ENCODE measurements at places on chromosomes 4 and X. TPM values are rescaled to one million over a fixed set of nuclear protein-coding genes. Genes with fewer than 3 reads are reported as not detected.

The TLR10 gene
- not detected for total RNA-seq

The RAB40AL gene
- total RNA-seq: not detected

The MAGEB6 gene
- total RNA-seq: not detected

The NAA11 gene
- not detected for total RNA-seq

The SSX4B gene
- not detected for total RNA-seq

The XAGE3 gene
- total RNA-seq: not detected

The RAB33A gene
- total RNA-seq: 28.4 TPM

GRCh38 chrX:23811656-23812055 lies 28.7 kb downstream of the SAT1 start:
- DNase-seq: no peak
- H3K36me3 ChIP-seq: no peaks in the 10 kb centered on the region
- H3K4me1 ChIP-seq: peaks cover 2% of the 10 kb centered on the region
- no peak overlapping the region for H3K4me3 ChIP-seq

DNA sequence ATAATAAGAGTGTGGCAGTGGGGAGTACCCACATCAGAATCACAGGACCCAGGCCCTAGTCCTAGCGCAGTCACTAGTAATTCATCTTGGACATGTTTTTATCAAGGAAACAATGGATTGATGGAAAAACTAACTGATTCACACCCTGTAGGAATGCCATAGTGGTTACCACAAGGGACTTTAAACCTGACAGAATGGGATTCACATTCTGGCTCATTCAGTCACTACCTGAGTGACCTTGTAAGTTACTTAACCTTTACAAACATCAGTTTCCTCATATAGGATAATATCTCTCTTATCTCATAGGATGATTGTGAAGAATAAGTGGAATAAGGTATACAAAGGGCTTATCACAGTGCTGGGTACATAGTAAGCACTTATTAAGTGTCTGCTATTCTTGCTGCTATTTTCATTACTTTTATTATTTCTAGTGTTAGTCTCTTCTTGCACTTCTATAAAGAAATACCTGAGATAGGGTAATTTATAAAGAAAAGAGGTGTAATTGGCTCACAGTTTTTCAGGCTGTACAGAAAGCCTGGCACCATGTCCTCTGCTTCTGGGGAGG lies 247.5 kb upstream of the KLF3 start:
- no peaks in the 10 kb centered on the region for H3K4me1 ChIP-seq
- peaks cover 2% of the 10 kb centered on the region for H3K27me3 ChIP-seq
- no peak for DNase-seq
- H3K27ac ChIP-seq: no peak overlapping the region

GRCh38 chr4:48203819-48204218 lies 65.8 kb downstream of the TEC start:
- no peak overlapping the region for H3K27ac ChIP-seq
- no peaks in the 10 kb centered on the region for H3K4me1 ChIP-seq
- H3K4me3 ChIP-seq: no peak overlapping the region
- DNase-seq: no peak
- H3K36me3 ChIP-seq: no peaks in the 10 kb centered on the region
- H3K27me3 ChIP-seq: peaks cover 9% of the 10 kb centered on the region

GRCh38 chrX:144901521-144901920 lies 345.8 kb upstream of the SPANXN1 start:
- no peak for DNase-seq
- no peak overlapping the region for H3K27ac ChIP-seq
- no peak overlapping the region for H3K4me3 ChIP-seq
- H3K4me1 ChIP-seq: no peaks in the 10 kb centered on the region

GRCh38 chr4:8262637-8263322 lies 6.8 kb upstream of the HTRA3 start:
- DNase-seq: no peak
- no peaks in the 10 kb centered on the region for H3K4me1 ChIP-seq
- no peaks in the 10 kb centered on the region for H3K27me3 ChIP-seq
- no peak overlapping the region for H3K4me3 ChIP-seq
- no peaks in the 10 kb centered on the region for H3K36me3 ChIP-seq
- no peak overlapping the region for H3K27ac ChIP-seq

- no peak overlapping the region for H3K4me3 ChIP-seq
- no peak for DNase-seq
- H3K4me1 ChIP-seq: no peaks in the 10 kb centered on the region
These were observed 611.0 kb upstream of the PABPC4L start for GRCh38 chr4:134812611-134813010.

DNA sequence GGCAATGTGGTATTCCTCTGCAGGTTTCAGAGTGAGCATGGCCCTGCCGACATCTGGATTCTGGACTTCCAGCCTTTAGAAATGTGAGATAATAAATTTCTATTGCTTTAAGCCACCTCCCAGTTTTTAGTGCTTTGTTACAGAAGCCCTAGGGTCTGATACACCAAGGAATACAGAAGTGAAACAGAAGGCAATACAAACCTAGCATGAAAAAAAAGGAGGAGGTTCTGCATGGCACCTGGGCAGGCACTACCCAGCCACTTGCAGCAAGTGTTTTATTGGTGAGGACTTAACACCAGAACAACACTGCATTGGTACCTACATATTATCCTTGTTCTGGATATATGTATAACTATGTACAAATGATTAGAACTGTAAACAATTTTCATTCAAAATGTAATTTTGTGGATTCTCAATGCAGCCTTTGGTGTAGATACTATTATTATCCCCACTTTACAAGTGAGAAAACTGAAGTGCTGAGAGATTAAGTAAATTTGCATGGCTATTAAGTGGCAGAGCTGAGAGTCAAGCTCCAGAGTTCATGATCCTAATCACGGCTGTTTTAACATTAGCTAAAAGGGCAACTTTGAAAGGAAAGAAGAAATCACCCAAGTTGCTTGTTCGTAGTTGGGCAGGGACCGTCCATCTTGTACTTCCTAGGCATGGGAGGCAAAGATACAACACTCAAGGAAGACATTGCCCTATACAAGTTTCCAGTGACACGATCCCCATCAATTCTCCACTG lies 71.8 kb downstream of the IL21 start:
- no peak for DNase-seq
- H3K36me3 ChIP-seq: no peaks in the 10 kb centered on the region
- H3K27me3 ChIP-seq: peaks cover 1% of the 10 kb centered on the region

GRCh38 chrX:24264383-24264782 lies 49.5 kb downstream of the SUPT20HL2 start:
- H3K4me3 ChIP-seq: no peak overlapping the region
- H3K27ac ChIP-seq: no peak overlapping the region
- H3K27me3 ChIP-seq: no peaks in the 10 kb centered on the region
- H3K36me3 ChIP-seq: no peaks in the 10 kb centered on the region
- H3K4me1 ChIP-seq: peaks cover 13% of the 10 kb centered on the region
- DNase-seq: no peak

- DNase-seq: no peak
- no peaks in the 10 kb centered on the region for H3K4me1 ChIP-seq
- H3K27ac ChIP-seq: no peak overlapping the region
- H3K27me3 ChIP-seq: no peaks in the 10 kb centered on the region
These were observed 164.7 kb upstream of the SLC7A11 start for GRCh38 chr4:138406876-138407275.

GRCh38 chr4:151768835-151769234 lies 8.0 kb upstream of the GATB start:
- no peaks in the 10 kb centered on the region for H3K4me1 ChIP-seq
- no peak overlapping the region for H3K4me3 ChIP-seq
- H3K36me3 ChIP-seq: no peaks in the 10 kb centered on the region
- no peak for DNase-seq
- no peak overlapping the region for H3K27ac ChIP-seq

- H3K36me3 ChIP-seq: no peaks in the 10 kb centered on the region
- no peaks in the 10 kb centered on the region for H3K4me1 ChIP-seq
- H3K27me3 ChIP-seq: no peaks in the 10 kb centered on the region
- no peak overlapping the region for H3K27ac ChIP-seq
These were observed 267.3 kb downstream of the BCOR start for GRCh38 chrX:39830414-39830813.

GRCh38 chr4:6430927-6431326 lies 41.5 kb downstream of the PPP2R2C start:
- H3K36me3 ChIP-seq: no peaks in the 10 kb centered on the region
- no peak overlapping the region for H3K4me3 ChIP-seq
- H3K27me3 ChIP-seq: no peaks in the 10 kb centered on the region
- H3K4me1 ChIP-seq: no peaks in the 10 kb centered on the region
- no peak for DNase-seq
